Caudate nucleus (tissue), 63 donors: ENCODE measurements at places on chromosomes 3 and 15.
A peak's percentile ranks its signal among the peaks of the same experiment; 100 is the strongest.

DNA sequence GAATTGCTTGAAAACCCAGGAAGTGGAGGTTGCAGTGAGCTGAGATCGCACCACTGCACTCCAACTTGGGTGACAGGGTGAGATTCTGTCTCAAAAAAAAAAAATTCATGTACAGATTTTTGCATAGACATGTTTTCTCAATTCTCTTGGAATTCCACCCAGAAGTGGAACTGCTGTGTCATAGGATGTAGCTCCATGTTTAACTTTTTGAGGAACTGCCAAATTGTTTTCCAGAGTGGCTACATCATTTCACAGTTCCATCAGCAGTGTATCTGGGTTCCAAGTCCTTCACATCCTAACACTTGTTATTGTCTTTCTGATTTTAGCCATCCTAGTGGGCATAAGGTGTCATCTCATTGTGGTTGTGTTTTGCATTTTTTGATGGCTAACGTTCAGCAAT, 9.9 kb downstream of the CAPN7 start:
- no peak for DNase-seq

DNA sequence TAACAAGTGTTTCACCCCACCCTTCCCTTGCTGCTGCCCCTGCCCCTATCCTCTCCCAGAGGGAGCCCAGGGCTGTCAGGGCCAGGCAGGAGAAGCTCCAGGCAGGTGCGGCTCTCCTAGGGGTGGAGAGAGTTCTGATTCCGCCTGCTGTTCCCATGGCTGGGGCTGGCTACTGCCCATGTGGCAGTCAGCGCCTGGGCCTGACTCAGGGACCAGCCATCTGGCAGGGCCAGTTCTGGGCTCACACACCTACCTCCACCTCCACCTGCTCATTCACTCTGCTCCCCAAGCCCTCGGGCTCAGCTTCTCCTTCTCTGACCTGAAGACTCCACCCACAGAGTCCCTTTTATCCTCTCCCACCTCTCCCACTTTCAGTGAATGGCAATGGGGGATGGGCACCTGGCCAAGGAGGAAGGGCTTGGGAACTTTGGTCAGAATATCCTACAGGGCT, 23.4 kb downstream of the AMOTL2 start:
- DNase-seq, result no peak

DNA sequence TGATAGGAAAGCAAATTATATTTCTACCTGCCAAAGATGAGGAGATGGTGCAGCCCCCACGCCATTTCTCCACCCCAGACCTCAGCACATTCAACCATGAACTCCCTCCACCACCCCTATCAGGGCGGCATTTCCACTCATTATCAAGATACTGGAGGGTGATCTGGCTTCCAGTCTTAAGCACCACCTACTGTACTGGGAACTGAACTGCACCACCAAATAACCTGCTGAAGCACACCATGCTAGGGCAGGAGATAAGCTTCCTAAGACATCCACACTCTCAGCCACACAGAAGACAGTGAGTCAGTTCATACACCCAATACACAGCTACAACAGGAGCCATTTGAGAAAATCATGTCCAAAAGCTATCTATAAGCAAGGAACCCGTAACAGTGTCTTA, 98.8 kb downstream of the FGF7 start:
- DNase-seq, result no peak

GRCh38 chr3:12286927-12287726, 1.7 kb upstream of the PPARG start:
- DNase-seq, result peak; percentile 26

DNA sequence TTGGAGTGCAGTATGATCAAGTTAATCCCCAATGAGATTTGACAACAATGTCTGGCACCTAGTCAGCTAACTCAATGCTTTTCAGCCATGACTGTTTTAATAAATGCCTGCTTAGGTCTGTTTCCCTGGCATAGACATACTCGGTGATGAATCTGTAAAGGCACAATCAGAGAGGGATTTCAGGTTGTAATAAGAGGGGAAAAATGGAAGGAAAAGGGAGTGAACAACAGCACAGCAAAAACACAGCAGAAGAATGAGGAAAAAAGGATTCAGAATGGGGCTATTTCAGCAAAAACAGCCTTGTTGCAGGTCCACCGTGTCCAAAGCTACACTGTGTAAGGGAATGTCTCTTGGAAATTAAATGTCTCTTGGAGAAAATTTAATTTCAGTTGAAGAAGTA, 19.3 kb upstream of the CHD2 start:
- DNase-seq, result no peak

GRCh38 chr3:192408007-192408646, 319.2 kb downstream of the FGF12 start:
- no peak for DNase-seq

GRCh38 chr3:167241048-167241845, 138.8 kb downstream of the ZBBX start:
- DNase-seq, result no peak

- no peak for DNase-seq
Measured at GRCh38 chr3:152491922-152492321, 223.2 kb downstream of the MBNL1 start.

DNA sequence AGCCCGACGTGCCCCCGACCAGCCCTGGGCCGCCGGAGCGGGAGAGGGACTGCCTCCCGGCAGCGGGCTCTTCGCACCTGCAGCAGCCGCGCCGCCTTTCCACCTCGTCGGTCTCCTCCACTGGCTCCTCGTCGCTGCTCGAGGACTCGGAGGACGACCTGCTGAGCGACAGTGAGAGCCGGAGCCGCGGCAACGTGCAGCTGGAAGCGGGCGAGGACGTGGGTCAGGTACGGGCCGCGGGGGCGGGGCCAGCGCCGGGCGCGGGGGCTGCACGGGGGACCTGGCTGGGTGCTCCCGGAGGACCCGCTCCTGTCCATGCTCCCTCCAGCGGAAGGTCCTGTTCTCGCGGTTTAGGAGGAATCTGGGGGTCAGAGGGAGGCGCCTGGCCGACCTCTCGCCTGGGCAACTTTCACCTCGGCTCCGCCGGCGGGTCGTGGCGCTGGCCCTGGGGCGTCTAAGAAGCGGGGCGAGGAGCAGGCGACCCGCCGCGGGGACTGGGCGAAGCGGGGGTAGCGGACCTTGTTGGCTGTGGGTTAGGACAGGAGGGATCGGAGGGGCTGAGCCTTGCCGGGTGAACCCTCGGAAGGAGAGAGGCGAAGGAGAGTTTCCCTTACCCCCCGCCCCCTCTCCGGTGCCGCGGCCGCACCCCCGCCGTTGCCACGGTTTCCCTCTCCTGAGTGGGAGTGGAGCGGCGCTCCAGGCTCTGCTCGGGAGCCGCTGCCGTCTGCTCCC, 682 bp downstream of the ITPKA start:
- DNase-seq, result no peak

DNA sequence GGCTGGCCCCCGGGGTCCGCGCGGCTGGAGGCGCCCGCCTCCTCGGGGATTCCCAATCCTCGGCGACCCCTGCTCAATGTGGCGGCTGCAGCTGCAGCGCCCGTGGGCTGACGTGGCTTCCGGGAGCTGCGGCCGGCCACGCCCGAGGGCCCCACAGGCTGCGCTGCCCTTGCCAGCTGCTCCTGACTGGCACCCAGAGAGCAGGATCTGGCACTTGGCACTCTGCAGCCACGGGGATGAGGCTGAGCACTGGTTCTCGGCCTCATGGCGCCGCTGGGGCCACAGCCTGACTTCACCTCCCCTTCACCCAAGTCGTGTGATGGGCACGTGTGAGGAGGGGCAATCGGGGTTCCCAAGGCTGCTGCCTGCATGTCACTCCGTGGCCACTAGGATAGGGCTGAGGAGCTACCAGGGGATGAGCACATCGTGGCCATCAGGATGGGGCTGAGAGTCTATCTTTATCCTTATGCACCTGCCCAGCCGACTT, 267.8 kb upstream of the FRG2C start:
- no peak for DNase-seq

- DNase-seq, result no peak
Measured at GRCh38 chr3:44892689-44893088, 18.3 kb downstream of the TGM4 start.

DNA sequence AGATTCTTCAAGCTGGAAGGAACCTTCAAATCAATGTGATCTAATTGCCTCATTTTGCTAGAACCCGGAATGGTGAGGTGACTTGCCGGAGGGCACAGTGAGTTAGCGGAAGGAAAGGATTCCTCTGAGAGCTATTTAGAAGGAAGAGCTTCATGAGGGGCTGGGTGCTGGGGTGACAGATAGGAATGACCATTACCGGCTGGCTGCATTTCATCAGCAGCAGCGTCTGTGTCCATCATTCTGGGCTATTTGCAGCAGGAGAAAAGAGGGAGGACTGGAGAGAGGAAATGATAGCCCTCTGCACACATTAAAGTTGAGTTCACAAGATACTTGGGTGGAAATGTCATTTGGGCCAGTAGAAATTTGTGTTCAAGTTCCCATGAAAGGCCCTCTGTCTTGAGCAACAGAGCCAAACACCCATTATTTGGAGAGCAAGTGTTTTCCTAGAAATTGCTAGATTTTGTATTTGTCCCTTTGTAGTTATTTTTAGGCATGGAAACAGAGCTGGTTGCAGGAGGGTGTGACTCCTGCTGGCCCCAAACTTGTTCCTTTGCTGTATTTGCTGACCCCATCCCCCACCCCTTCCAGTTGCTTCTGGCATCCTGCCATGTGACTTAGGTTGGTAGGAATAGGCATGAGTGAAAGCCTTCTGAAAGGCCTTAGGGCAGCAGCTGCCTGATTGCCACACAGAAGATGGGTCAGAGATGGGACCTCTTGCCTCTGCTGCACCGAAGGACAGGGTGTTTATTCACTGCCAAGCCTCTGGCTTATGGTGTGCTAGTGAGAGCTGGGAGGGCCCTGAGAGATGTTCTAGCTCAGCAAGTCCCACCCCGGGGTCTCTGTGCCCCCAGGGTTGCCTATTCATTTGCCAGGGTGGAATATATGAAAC, 87.5 kb upstream of the PLXNA1 start:
- DNase-seq, result no peak

- DNase-seq, result no peak
Measured at GRCh38 chr15:52857937-52858781, 68.0 kb upstream of the ONECUT1 start.

DNA sequence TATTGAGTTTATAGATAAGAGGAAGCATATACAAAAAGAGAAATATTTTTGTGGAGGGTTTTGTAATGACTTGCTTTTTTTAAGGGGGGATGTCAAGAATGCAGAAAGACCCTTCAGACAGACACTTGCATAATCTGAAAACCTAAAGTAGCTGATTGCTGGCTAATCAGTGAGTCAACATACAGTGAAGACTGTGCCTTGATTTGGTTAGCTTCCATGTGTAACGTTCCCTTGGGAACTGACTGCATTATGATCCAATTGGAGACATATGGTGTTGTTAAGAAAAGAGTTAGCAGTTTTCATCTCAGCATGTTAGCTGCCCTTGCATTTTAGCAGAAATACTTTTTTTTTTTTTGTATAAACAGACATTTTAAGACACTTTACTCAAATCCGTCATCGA, 483.2 kb downstream of the RBMS3 start:
- no peak for DNase-seq

DNA sequence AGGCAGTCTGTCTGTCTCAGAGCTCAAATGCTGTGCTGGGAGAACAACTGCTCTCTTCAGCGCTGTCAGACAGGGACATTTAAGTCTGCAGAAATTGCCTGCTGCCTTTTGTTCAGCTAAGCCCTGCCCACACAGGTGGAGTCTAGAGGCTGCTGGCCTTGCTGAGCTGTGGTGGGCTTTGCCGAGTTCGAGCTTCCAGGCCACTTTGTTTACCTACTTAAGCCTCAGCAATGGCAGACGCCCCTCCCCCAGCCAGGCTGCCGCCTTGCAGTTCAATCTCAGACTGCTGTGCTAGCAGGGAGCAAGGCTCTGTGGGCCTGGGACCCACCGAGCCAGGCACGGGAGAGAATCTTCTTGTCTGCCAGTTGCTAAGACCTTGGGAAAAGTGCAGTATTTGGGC, 25.0 kb upstream of the RPP14 start:
- DNase-seq, result no peak

- DNase-seq, result no peak
Measured at GRCh38 chr3:184872200-184872599, 60.2 kb downstream of the VPS8 start.

DNA sequence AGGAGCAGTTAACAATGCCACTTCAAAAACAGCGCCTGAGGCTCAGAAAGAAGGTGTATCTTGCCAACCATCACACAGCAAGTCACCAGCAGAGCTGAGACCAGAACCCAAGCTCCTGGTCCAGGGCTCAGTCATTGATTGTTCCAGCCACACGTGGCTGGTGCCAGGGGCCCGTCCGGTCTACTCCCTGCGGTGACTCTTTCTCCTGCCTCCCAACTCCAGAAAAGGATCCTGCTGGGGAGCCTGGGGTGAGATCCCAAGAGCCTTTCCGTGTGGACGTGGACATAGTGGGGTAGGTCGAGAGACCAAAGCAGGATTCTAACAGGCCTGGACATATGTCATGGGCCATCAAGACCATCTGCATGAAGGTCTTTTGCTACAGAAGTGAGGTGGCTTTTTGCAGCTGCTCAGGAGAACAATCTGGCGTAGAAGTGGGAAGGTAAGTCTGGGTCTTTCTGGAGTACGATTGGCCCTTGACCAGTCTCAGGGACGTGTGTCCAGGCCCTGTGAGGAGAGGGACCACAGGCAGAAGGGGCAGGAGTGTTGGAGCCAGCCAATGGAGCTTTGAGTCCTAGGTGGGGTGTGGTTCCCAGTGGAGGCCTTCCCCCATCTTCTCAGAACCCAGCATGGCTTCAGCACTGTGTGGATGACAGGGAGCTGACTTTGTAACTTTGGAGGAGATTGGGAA, 105.4 kb downstream of the HMG20A start:
- no peak for DNase-seq

DNA sequence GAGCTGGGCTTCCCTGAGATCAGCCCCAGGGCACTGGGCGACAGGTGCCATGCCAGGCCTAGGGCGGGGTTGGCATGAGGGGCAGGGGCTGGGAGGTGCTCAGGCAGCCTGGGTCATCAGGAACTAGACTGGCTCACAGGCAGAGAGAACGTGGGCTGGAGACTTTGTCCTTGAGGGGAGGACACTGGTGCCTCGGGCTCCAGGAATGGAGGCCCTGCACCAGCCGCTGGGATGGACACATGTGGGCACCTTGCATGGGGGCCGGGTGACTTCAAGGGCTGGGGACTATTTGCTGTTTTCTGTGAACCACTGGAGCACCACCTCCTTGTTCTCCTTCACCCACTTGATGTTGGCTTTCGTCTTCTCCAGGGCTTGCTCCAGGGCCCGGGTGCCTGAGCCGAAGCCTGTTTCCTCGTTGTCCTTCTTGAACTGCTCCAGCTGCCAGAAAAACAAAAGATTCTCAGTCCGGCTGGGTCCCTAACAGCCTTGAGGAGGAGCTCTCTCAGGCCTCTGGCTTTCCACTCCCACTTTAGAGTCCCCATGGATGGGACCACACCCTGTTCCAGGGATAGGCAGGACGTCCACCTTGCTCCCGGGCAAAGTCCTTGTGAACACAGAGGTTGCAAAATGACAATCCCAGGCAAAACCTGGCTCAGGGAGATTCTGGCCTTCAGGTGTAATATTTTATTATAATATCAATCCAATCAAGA, 9.1 kb downstream of the MESP2 start:
- no peak for DNase-seq

- DNase-seq, result no peak
Measured at GRCh38 chr3:50171540-50172301, 16.6 kb downstream of the SEMA3F start.

- no peak for DNase-seq
Measured at GRCh38 chr3:67946436-67946835, 292.0 kb upstream of the SUCLG2 start.
